ENCODE measurements at places on chromosomes 2 and 18.

GRCh38 chr2:68710756-68711155 is 23.9 kb upstream of the ARHGAP25 start:
- DNase-seq = no peak

DNA sequence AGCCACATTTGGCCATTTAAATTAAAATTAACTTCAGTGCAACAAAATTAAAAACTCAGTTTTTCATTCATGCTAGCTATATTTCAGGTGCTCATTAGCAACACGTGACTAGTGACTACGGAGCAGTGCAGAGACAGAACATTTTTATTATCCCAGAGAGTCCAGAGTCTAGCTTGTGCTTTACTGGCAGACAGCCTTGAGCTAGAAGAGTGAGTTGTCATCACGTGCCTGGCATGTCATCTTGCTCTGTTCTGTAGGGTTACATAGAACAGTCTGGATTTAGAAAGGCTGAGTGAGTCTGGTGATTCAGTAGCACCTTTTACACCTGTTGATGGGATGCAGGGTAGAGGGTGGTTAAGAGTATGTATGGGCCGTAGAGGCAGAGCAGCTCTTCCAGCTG is 136.9 kb upstream of the IL1R2 start:
- no peak for DNase-seq

GRCh38 chr2:50614056-50614455 is 417.9 kb downstream of the NRXN1 start:
- DNase-seq = no peak

DNA sequence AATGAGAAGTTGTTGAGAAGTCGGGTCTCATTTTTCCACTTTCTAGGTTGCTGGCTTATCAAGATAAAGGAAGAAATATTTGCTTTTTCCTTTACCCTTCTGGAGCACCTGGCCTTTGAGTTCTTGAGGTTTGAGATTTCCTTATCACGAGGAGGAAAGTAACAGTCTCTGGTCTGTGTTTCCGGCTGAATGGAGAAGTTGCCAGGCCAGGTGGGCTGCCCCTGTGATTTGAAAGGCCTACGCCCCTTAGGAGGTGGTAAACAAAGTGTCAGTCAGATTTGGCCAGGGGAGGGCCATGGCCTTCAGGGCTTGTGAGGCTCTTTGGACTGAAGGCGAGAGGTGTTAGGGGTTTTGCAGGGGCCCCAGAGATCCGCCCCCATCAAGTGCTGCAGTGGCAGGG is 156.7 kb upstream of the HAAO start:
- DNase-seq = no peak

GRCh38 chr2:99974275-99974674 is 168.1 kb downstream of the AFF3 start:
- no peak for DNase-seq

GRCh38 chr2:96072746-96073145 is 38.0 kb upstream of the GPAT2 start:
- DNase-seq = no peak

DNA sequence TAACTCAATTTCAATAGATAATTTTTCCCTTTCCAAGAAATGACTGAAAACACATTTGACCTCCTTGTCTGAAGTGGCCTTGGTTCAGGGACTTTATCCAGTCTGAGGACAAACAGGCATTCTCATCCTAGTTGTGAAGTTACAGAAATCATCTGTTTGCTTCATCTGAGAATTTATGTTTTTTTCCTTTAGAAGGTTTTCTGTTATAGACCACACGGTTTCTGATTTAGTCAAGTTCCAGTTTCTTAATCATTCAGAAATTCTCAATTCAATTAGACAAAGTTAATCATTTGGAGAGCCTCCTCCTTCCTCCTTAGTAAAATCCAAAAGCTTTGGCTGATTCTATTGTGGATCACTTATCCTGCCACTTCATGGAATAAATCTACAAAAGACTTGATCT is 60.9 kb downstream of the ICOS start:
- DNase-seq = no peak

DNA sequence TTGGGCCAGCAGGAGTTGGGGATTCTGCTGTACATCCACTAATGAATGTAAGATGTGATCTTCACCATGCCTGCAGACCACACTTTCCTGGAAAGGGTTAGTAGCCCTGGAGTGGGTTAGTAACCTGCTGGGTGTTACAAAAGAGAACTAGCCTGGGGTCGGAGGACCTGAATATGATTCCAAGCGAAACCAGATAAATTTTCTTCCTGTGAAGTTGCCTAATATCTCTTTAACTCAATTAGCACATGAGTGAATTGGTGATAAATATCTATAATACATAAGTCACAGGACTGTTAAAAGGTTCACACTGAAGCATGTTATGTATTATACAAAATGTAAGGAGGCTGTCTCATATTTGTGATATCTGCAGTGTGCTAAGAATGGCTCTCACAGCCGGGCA is 291.0 kb downstream of the CNTNAP5 start:
- DNase-seq = no peak

DNA sequence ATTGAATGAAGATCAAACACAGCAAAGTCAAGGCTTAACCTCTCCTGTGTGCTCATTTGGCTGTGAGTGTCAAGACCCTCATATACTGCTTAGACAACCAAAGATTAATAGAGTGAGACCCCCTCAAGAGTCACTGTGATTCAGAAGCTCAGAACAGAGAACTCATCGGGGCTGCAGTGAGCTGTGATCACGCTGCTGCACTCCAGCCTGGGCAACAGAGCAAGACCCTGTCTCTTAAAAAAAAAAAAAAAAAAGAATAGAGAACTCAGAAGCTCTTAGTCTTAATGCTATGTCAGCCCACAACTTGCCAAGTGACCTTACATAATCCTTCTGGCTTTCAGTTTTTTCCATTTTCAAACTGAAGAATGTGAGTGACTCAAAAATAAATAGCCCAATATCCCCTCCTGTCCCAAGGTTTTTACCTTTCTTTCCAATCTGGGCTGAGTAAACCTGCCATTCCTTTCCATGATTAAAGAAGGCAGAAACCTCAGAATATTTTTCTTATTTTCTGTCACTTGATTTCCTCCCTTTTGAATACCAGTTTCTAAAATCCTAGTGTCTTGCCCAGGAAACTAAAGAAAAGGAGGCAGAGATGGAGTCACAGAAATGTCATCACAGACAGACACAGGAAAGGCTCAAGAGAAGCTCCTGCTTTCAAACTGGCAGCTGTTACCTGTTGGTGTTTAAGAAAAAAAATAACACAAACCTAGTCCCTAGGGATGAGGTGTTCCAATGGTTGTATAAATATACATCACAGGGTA is 102.4 kb downstream of the CACNB4 start:
- no peak for DNase-seq

GRCh38 chr2:105309147-105309545 is 20.4 kb downstream of the TGFBRAP1 start:
- no peak for DNase-seq

- DNase-seq = no peak
Observed at GRCh38 chr2:85353876-85354285, 447 bp downstream of the RETSAT start.

GRCh38 chr18:32848826-32849225 is 76.0 kb upstream of the KLHL14 start:
- no peak for DNase-seq

DNA sequence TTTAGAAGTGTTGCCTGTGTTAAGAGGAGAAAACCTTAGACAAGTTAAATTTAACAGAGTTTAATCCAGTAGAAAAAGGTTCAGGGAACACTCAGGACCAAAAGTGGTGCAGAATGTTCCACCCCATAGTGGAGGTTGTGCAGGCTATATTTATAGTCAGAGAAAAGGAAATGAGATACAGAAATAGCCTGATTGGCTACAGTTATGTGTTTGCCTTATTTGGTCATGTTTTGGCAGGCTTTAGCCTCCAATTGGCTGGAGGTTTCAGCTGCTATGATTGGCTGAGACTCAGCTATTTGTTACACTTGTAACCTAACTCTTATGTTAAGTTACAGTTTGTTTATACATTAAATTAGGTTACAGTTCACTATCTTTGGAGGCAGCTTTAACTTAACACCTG is 4.2 kb downstream of the STAMBP start:
- peak; percentile 48 for DNase-seq
